ENCODE measurements at places on chromosomes 11 and 22.

DNA sequence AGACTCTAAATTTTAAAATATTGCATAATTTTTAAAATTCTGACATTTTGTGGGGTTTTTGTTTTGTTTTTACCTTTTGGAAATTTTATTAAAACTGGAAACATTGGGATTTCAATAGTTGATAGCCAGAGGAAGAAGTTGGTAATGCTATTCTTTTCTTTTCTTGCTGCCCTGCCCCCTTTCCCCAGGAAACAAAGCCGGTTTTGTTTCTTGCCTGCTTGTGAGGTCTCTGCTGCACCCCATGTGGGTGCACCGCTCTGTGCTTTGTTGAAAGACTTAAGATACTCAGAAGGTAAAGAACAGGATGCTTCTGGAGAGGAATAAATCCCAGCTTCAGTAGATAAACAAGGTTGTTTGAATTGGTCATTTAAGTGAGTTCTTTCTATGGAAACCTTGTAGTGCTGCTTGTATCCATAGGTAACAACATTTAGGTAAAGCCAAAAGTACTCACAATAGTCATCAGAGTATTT, 87.5 kb downstream of the YAP1 start:
- DNase-seq = no peak

DNA sequence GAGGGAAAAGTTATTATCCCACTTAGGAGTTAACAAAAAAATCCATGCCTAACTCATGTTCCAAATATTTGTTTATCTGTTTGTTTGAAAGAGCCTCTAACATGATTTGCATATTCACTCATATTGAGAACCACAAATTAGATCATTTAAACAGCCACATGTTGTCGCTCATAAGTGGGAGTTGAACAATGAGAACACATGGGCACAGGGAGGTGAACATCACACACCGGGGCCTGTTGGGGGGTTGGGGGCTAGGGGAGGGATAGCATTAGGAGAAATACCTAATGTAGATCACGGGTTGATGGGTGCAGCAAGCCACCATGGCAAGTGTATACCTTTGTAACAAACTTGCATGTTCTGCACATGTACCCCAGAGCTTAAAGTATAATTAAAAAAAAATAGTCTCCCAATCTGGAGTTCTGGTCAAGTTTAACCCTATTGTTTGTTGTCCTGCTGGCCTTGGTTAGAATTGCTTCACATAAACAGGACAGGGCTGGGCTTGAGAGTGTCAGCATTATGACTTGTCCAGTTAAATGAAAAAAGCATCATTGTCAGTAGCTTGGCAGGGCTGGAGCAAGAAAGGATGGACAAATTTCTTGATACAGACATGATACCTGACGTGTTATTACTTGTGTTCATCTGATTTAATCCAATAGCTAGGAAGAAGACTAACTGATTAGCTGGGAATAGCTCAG, 57.8 kb upstream of the PSMA1 start:
- no peak for DNase-seq

DNA sequence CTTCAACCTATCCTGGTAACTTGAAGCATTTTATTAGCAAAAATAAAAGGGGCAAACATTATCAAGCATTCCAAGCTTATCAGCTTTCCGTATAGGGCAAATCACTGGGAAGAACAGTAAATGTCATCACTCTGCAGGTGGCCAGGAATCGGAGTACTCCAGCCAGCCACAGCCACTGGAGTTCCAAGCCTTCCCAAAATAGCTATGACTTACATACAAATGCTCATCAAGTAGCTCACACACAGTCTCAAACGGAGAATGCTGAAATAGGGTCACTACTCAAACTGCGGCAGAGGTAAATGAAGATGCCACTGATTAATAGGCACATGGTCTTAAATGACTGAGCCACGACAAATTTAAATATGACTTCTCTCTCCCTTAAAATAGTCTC, 2.1 kb downstream of the USP28 start:
- no peak for DNase-seq

DNA sequence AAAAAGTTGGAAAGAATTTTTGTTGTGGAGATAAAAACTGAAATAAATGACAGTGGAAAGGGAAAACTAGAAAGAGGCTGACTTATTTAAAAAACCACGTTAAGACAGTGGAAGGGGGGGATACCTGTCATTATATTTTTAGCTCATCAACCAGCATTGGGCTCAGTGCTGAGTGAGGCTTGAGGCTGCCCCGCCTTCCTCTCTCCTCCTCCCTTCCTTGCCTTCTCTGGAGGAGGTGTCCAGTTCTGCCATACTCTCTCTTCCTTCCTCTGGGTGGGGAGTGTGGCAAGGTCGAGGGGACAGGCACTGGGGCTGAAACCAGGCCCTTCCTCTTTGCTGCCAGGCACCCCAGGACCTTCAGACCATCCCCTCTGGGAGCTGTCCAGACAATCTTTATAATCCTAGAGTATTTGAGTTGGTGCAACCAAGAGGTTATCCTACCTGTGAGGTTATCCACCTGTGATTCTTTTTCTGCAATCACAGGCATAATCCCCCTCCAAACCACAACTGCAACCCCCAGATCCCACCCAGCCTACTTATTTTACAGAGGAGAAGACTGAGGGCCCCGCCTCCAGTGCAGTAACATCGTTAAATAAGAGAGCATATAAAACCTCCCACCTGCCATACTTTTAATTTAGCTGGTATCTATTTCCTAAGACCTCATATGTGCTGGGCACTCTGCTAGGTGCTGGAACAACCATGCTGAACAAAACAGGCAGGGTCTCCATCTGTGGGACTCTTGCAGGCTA, 578.5 kb downstream of the BUD13 start:
- DNase-seq = no peak

DNA sequence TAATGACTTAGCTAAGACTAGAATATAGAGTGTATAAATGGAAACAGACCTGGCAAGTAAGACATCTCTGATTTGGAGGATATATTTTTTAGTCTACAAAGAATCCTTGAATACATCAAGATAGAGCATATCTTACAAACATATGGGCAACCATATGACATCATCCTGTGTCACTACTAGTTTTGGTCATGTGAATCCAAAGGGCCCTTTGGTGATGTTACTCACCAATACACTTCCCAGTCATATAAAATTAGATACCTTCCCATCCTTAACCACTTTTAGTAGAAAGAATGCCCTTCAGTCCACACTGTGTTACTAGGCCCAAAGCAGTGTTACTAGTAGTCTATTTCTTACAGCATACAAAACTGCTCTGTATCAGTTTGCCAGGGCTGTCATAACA, 31.6 kb downstream of the GRIA4 start:
- DNase-seq = no peak

DNA sequence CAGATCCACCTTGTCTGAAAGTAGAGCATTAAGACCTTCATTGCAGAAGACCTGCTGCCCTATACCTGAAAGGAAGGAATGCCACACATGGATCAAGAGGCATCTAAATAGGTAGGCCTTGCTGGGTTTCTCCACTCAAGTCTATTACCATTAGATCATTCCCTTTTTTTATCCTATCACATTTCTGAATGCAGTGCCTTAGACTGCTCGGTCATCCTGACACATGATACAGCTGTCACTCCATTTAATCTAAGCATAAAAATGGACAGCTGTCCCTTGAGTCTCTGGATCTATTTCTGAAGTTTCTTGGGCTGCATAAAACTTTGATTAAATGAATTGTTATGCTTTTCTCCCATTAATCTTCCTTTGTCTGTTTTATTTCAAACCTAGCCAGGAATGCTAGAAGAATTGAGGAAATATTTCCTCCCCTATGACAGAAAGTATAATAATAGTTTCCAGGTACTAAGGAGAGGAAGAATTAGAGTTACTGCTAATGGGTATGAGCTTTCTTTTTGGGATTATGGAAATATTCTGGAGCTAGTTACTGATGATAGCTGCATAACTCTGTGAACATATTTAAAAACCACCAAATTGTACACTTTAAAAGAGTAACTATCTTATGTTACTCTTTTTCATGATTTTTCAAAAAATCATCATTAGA, 88.0 kb downstream of the DLG2 start:
- DNase-seq = no peak

DNA sequence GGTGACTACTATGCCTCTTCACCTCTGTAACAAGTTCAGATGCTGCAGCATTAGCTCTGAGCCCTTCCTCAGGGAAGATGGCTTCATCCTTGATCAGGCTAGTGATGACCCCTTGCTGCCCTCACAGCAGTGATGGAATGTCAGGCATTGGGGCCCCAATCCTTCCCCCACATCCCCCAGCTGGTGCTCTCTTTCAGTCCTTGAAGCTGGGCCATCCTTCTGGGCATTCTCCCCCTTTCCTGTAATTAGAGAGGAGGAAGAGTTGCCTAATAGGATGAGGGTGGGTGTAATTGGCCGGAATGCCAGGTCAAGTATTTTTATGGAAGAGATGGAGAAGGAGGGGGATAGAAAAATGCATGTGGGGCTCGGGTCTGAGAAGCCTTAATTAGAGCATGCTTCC, 62.6 kb downstream of the TRAF6 start:
- DNase-seq = no peak

DNA sequence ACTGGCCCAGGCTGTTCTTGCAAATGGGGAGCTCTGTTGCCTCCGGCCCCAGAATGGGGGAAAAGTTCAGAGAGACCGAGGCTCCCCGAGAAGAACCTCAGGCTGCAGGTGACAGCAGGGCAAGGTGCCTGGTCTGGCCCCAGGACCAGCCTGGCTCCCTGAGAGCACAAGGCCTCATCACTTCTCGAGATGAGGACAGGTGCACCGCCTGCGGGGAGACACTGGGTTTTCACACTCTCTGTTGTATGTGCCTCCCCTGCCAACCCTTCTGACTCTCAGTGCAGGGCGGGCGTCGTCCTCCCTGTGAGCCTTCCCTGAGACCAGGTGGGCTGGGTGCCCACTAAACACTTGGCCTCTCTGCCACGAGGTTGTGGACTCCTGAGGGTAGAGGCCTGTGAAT, 102.2 kb downstream of the BCR start:
- no peak for DNase-seq

GRCh38 chr11:79617561-79617960, 176.7 kb upstream of the TENM4 start:
- no peak for DNase-seq

GRCh38 chr11:27871056-27871455, 170.8 kb upstream of the BDNF start:
- DNase-seq = no peak

- DNase-seq = no peak
Measured at GRCh38 chr11:27719546-27719925, 19.3 kb upstream of the BDNF start.

DNA sequence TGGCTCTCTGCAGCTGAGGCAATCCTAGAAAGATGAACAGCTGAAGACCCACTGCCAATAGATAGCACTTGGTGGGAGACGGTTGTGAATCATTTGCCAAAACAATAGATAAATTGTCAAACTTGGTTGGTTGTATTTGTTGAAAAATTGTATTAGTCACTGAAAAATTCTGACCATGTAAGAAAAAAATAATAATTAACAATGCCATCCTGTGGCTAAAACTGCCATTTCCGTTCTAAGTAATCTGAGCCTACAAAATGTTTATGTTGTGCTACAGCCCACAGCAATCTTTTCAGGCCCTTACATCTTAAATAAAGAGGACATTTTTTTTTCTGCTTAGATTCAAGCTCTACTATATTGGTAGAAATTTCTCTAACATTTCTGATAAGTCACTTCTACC, 103.2 kb upstream of the ANO3 start:
- DNase-seq = no peak

GRCh38 chr22:40747361-40747760, 68.1 kb downstream of the MCHR1 start:
- no peak for DNase-seq

DNA sequence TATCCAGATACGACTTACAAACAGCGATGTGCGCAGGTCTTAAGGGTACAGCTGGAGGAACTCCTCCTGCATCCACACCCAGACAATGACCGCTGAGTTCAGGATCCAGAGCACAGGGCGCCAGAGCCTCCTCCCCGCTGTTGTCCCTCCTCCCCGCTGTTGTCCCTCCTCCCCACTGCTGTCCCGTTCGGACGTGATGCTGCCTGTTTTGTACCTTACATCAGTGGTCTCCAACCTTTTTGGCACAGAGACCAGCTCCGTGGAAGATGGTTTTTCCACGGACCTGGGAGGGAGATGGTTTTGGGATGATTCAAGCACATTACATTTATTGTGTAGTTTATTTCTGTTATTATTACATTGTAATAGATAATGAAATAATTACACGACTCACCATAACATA, 62.0 kb downstream of the PHF21B start:
- no peak for DNase-seq

- no peak for DNase-seq
Measured at GRCh38 chr11:66407651-66408050, 13.2 kb upstream of the NPAS4 start.

DNA sequence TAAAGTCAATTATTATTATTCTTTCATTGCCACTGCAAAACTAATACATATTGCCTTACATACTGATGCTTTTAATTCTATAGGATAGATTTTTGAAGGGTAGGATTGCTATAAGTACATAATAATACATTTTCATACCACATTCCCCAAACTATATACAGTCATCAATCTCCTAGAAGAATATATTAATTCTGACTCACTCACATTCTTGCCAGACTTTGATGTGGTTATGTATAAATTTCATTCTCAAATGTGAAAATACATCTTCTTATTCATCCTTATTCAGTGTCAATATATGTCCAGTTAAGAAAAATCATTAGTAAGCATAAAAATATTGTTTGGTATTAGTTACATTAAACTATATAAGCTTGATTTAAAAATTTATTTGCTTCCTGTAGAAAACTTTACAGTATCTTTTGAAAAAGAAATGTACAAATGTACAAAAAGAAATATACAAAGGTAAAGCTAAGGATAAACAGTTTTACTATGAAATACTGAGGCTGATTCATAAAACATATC, 458.8 kb upstream of the CNTN5 start:
- DNase-seq = no peak

DNA sequence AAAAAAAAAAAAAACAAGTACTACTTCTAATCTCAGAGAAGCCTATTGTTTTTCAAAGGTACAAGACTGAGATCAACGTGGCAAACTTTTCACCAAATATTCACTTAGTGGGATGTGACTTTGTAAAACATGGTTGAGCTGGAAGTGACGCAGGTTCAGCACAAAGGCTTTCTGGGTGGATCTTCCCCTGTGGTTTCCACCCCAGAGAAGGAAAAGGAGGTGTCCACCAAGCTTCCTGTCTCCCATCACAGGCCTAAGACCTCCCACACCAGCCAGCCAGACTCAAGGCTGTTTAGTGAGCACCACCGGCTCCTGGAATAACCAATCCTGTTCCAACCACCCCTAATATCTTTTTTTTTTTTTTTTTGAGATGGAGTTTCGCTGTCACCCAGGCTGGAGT, 5.7 kb downstream of the TMEM184B start:
- DNase-seq = no peak

GRCh38 chr11:119352857-119353260, 6.4 kb upstream of the MFRP start:
- no peak for DNase-seq

- no peak for DNase-seq
Measured at GRCh38 chr11:111312076-111312475, 13.7 kb downstream of the POU2AF3 start.
